Thymus (tissue), 14 donors: ENCODE measurements at places on chromosomes 11 and 22. TPM values are rescaled to one million over a fixed set of nuclear protein-coding genes. Genes with fewer than 3 reads are reported as not detected.

The OR52E8 gene
- not detected for total RNA-seq

The SLC17A6 gene
- under 0.01 TPM for total RNA-seq

The TP53I11 gene
- 6.1 TPM for total RNA-seq

The MAML2 gene
- 9.8 TPM for total RNA-seq

The OR51B4 gene
- total RNA-seq = not detected

The TRAPPC4 gene
- total RNA-seq = 75.9 TPM

The ZNF143 gene
- 36.6 TPM for total RNA-seq

The PATE2 gene
- 0.09 TPM for total RNA-seq

The NCR3LG1 gene
- 1.0 TPM for total RNA-seq

The RCOR2 gene
- 2.4 TPM for total RNA-seq

The NXPE1 gene
- total RNA-seq = 0.05 TPM

The DCDC1 gene
- 0.28 TPM for total RNA-seq
